Aortic smooth muscle cell (primary cell): ENCODE measurements at places on chromosomes 2 and 18. TPM values are rescaled to one million over a fixed set of nuclear protein-coding genes. Genes with fewer than 3 reads are reported as not detected.

PJVK gene
- 1.2 and 1.5 TPM in 2 replicates for total RNA-seq

MDH1 gene
- 184 and 209 TPM in 2 replicates for total RNA-seq

RGPD6 gene
- total RNA-seq, result 33.9 and 49.3 TPM in 2 replicates

CENPA gene
- 4.2 and 9.0 TPM in 2 replicates for total RNA-seq

TRIM54 gene
- total RNA-seq, result 0.13 and 0.19 TPM in 2 replicates

ITGB6 gene
- under 0.01 and 0.06 TPM in 2 replicates for total RNA-seq

FAM228A gene
- 0.79 and 1.4 TPM in 2 replicates for total RNA-seq

BOK gene
- total RNA-seq, result 4.0 and 4.9 TPM in 2 replicates

RNU2-63P gene
- total RNA-seq, result 33.8 TPM in 1 of 2 replicates, not detected in the other

TANC1 gene
- 27.1 and 46.6 TPM in 2 replicates for total RNA-seq

CAPN14 gene
- total RNA-seq, result 0.12 and 0.26 TPM in 2 replicates

TLX2 gene
- 0.06 TPM in 1 of 2 replicates, not detected in the other for total RNA-seq

UGT1A4 gene
- total RNA-seq, result not detected in 2 replicates

CD226 gene
- 0.53 and 0.56 TPM in 2 replicates for total RNA-seq

KLHL41 gene
- total RNA-seq, result 0.87 and 1.1 TPM in 2 replicates

KCNJ13 gene
- 0.12 TPM in 1 of 2 replicates, not detected in the other for total RNA-seq

CACNB4 gene
- total RNA-seq, result 0.79 and 1.3 TPM in 2 replicates

MOGAT1 gene
- total RNA-seq, result not detected in 2 replicates

G6PC2 gene
- total RNA-seq, result not detected in 2 replicates

COBLL1 gene
- total RNA-seq, result 3.6 and 8.7 TPM in 2 replicates
